ENCODE measurements at places on chromosomes 2 and 18.

- no peak for DNase-seq
- H3K4me1 ChIP-seq, result no peaks in the 10 kb centered on the region
- H3K27ac ChIP-seq, result no peak overlapping the region
- no peaks in the 10 kb centered on the region for H3K27me3 ChIP-seq
- H3K4me3 ChIP-seq, result no peak overlapping the region
Measured at GRCh38 chr2:226994775-226995174, 158.9 kb downstream of the RHBDD1 start.

GRCh38 chr2:162963156-162963555 is 124.6 kb upstream of the KCNH7 start:
- H3K27me3 ChIP-seq, result peaks cover 2% of the 10 kb centered on the region
- H3K36me3 ChIP-seq, result peaks cover 14% of the 10 kb centered on the region
- no peak overlapping the region for H3K4me3 ChIP-seq
- no peak overlapping the region for H3K27ac ChIP-seq
- H3K4me1 ChIP-seq, result peaks cover 12% of the 10 kb centered on the region
- no peak for DNase-seq

DNA sequence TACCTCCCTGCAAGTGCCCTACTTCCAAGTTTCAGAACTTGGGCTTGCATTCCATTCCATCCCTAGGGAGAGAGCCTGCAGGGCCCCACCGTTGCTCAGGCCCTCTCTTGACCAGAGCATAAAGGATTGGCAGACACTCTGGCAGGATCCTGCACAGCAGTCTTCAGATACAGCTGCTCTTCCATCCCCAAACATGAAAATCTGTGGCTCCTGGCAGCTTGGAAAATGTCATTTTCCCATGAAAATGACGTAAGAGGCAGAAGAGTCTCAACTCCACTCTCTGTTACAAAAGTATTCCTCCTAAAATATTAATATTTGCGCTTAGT is 162.6 kb downstream of the GFPT1 start:
- DNase-seq, result no peak
- peaks cover 3% of the 10 kb centered on the region for H3K27me3 ChIP-seq
- peaks cover 27% of the 10 kb centered on the region for H3K4me1 ChIP-seq
- peaks cover 4% of the 10 kb centered on the region for H3K36me3 ChIP-seq
- no peak overlapping the region for H3K27ac ChIP-seq

GRCh38 chr18:13236411-13236810 is 17.9 kb downstream of the LDLRAD4 start:
- no peaks in the 10 kb centered on the region for H3K4me1 ChIP-seq
- no peak overlapping the region for H3K4me3 ChIP-seq
- no peak for DNase-seq
- no peak overlapping the region for H3K27ac ChIP-seq
- H3K27me3 ChIP-seq, result peaks cover 4% of the 10 kb centered on the region

DNA sequence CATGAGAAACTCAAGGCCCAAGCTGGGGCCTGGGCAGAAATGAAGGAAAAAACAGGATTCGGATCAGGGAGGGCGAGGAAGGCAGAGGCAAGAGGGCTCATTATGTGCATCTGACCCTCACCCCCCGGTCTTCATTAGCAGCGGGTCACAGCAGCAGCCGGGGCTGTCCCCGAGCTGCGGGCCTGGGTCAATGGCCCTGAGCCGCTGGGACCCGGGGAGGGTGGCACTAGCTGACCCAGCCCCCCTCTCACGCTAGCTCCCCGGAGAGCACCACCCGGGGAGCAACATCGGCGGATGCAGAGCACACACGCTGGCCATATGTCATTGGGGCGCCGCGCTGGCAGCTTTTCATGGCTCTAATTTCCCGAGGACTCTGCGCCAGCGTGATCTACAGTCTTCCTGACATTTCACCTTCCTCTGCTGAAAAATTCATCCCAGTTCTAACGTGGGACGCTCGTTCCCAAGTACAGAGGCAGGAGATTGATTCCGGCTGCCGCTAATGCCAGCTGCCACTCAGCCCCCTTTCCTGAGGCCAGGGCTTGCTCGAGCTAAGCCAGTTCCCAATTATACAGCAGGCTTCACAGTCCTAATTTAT is 63.7 kb downstream of the EIPR1 start:
- H3K4me1 ChIP-seq, result peaks cover 15% of the 10 kb centered on the region
- H3K4me3 ChIP-seq, result no peak overlapping the region
- H3K36me3 ChIP-seq, result peaks cover 20% of the 10 kb centered on the region
- DNase-seq, result no peak

DNA sequence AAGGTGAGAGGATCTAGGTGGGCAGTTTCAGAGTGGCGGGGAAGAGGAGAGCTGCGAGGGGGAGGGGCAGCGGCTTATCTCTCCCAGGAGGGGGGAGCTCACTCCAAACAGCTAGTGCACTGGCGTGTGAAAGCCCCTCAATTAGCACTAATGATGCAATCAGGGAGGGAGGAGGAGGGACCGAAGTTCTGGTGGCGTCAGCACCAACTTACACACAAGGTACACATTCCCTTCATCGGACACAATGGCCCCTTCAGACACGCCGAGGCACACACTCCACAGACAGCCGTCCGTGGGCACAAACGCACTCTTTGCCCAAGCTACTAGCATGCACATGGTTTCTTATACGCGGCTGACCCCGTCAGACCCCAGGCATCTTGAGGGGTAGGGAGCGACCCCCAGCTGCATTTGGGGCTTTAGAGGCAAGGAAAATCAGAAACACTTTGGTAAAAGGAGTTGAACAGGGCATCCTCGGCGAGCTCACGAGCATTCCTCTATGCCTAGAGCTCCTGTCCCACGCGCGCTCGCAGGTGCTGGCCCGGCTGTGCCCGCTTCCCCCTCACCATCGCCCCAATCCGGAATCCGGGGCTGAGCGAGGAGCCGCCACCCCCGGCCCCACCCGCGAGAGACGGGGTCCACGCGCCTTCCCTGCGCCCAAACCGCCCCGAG is 868 bp upstream of the PKDCC start:
- peak; percentile 16 for DNase-seq
- peak overlapping the region; percentile 88 for H3K4me3 ChIP-seq
- peaks cover 18% of the 10 kb centered on the region for H3K4me1 ChIP-seq
- H3K27me3 ChIP-seq, result peaks cover 22% of the 10 kb centered on the region
- H3K36me3 ChIP-seq, result no peaks in the 10 kb centered on the region

- H3K36me3 ChIP-seq, result peaks cover 4% of the 10 kb centered on the region
- no peak overlapping the region for H3K4me3 ChIP-seq
- no peak overlapping the region for H3K27ac ChIP-seq
- peaks cover 3% of the 10 kb centered on the region for H3K27me3 ChIP-seq
- DNase-seq, result no peak
- H3K4me1 ChIP-seq, result peaks cover 5% of the 10 kb centered on the region
Measured at GRCh38 chr2:26651799-26652198, 10.6 kb upstream of the CIB4 start.

DNA sequence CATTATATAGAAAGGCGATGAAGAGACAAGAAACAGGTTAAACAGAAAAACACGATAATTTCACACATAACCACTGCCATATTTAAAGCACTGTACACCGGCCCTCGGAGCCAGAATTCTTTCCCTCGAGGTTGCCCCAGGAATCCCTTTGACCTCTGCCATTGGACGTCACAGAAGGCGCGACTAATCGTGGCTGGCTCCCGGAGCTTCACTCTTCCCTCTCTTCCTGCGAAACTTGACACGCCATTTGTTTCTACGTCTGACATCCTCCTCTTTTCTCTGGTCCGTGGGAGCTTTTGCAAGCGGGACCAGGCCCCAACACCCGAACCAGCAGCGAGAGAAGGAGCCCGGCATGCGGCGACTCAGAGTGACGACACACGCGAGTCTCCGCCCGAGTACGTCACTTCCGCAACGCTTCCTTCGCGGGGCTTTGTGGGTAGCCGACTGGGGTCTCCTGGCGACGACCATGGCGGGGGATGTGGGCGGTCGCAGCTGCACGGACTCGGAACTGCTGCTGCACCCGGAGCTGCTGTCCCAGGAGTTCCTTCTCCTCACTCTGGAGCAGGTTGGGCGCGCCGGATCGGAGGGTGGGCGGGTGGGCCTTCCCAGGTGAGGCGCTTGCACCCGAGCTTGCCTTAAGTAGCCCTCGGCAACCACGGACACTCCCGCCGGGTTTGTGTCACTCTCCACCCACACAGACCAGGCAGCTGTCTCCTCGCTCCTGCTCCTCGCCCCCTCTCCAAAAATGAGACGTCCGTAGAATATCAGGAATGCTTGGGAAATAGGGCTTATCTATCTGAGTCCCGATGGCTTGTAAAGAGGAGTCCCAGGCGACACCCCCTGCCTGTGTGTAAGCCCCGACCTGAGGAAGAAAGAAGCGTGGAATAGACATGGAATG is at the start of gene C2orf49:
C2orf49 (plus strand) TSS at position 419 of the 898 bp plus-strand sequence; CDS start at position 467, 48 bp downstream.
- H3K4me3 ChIP-seq, result peak within 1 kb of the TSS; percentile 100
- peaks cover 7% of the 10 kb centered on the region for H3K27me3 ChIP-seq
- peaks cover 19% of the 10 kb centered on the region for H3K4me1 ChIP-seq
- H3K36me3 ChIP-seq, result peaks cover 9% of the 10 kb centered on the region

GRCh38 chr18:5890331-5891183 is 4.8 kb downstream of the TMEM200C start:
- no peak overlapping the region for H3K27ac ChIP-seq
- H3K27me3 ChIP-seq, result peaks cover 19% of the 10 kb centered on the region
- H3K4me3 ChIP-seq, result no peak overlapping the region
- DNase-seq, result peak; percentile 81
- H3K36me3 ChIP-seq, result no peaks in the 10 kb centered on the region
- no peaks in the 10 kb centered on the region for H3K4me1 ChIP-seq

DNA sequence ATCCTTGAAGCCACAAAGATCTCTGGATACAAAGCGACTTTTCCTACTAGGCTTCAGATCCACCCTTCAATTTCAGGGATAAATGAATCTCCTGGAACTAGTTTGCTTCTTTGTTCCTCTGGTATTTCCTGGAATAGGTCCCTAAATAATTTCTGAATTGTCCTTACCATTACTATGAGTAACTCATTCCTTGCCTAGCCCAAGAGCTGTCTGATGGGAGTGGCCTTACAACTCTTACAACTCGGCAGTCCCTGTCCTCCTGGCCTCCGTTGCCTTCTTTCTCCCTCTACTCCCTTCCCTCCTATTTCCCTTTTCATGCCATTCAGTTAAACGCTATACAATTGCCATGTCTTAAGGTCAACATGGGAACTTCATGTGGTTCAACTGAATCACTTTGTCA is 98.2 kb upstream of the FHL2 start:
- H3K4me3 ChIP-seq, result no peak overlapping the region
- no peaks in the 10 kb centered on the region for H3K36me3 ChIP-seq
- no peak overlapping the region for H3K27ac ChIP-seq
- DNase-seq, result no peak
- no peaks in the 10 kb centered on the region for H3K4me1 ChIP-seq

DNA sequence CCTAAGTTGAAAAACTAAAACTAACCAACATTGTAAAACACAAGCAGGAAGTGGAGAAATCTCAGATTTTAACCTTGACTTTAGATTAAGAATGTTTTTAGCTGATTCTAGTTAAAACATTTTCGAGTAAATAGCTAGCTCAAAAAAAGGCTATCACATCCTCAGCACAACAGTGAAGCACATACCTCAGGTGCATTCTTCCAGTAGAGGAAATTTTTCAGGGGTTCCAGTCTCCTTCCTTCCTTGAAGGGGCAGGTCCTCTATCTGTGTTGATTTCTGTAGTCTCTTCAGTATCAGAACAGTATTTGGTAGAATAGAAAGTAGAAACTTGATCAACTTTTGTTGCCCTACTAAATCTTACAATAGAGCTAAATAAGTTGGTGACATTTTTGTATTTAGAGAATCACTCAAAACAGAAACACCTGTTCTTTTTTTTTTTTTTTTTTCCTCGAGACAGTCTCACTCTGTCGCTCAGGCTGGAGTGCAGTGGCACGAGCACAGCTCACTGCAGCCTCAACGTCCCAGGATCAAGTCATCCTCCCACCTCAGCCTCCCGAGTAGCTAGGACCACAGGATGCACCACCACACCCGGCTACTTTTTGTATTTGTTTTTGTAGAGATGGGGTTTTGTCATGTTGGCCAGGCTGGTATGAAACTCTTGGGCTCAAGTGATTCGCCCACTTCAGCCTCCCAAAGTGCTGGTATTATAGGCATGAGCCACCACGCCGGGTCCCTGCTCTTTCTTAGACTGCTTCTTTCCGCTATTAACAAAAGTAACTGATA is 6.9 kb upstream of the GPR155 start:
- H3K4me1 ChIP-seq, result peaks cover 12% of the 10 kb centered on the region
- H3K27me3 ChIP-seq, result no peaks in the 10 kb centered on the region
- no peak overlapping the region for H3K27ac ChIP-seq
- no peak for DNase-seq
- no peak overlapping the region for H3K4me3 ChIP-seq

DNA sequence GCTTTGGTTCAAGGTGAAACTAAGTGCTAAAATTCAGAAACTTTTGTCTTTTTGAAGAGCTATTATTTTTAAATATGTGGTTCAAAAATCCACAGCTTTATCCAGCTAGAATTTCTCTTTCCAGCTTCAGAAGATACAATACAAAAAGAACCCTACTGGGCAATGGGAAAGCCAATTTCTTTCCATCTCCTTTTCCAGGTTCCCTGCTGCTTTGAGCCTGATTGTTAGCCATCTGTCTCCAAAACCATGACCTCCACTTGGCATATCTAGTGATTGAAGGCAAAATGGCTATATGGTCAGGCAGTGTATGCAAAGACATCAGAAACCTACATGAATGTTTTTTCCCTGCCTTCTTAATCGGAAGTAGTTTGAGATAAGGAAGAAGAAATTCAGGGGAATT is 134.1 kb downstream of the KCNH7 start:
- H3K27ac ChIP-seq, result no peak overlapping the region
- DNase-seq, result no peak
- no peaks in the 10 kb centered on the region for H3K36me3 ChIP-seq
- no peaks in the 10 kb centered on the region for H3K4me1 ChIP-seq

DNA sequence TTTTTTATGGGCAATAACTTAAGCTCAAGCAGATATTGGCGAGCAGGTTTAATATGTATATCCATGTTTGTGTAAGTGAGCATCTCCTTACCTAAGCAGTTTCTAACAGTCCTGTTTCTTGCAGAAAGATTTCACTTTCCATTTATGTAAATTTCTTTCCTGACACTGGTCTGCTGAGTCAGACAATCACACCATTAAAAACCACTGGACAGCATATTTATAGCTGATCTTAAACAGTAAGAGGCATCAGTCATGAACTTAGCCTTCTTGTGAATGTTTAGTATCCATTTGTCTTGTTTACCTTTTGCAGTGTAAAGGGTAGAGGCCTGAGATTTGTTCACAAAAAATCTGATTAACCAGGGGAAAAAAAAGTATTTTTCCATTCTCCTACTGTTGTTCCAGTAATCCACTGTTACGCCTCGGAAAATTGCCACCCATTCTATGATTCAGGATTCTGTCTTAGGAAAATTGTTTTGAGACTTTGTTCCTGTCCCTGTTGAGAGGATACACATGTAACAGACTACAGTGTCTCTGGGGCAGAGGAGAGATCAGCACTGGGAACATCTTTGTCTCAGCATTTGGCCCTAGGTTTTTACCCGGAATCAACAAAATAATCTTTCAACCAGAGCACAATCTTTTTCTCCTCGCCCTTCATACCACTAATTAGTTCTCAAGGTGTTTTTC is 521.0 kb upstream of the NRP2 start:
- H3K27me3 ChIP-seq, result peaks cover 2% of the 10 kb centered on the region
- no peaks in the 10 kb centered on the region for H3K4me1 ChIP-seq
- H3K36me3 ChIP-seq, result no peaks in the 10 kb centered on the region
- DNase-seq, result no peak
- H3K4me3 ChIP-seq, result no peak overlapping the region
- peak overlapping the region; percentile 62 for H3K27ac ChIP-seq
